ENCODE measurements at places on chromosomes 4 and X.

DNA sequence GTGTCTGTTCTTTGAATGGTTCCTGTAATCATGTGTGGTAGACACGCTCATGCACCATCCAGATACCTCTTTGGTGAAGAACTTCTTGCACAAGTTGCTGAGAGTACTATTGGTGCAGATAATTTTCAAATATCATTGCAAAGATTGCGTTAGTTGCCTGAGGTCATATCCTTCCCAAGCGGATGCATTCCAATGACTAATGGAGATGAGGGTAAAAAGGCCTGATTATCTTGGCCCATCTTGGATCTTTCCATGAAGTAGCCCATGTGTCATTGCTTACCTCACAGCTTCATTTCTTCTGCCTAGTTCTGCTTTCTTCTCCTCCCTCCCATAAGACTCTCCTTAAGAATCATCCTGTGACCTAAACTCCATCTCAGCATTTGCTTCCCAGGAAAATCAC, 384.9 kb upstream of the CNKSR2 start:
- no peak for DNase-seq

DNA sequence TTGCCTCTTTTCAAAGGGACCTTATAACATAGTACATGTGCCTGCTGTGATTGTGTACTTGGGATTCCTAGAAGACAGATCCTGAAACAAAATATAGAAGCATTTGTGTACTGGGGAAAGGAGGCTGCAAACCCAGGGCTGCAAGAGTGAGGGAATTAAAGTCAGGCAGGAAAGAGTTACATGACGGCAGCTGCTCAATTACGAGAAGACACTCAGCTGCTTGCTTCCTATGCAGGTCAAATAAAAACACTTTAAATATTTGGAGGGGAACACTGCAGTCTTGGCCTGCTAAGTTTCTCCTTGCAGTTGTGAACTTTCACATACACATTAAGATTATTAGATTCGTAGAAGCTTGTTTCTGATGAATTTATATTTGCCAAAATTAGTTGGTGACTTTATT, 191.9 kb upstream of the CXCL13 start:
- DNase-seq, result no peak

- DNase-seq, result no peak
Measured at GRCh38 chr4:153639833-153640802, 44.0 kb upstream of the TLR2 start.

DNA sequence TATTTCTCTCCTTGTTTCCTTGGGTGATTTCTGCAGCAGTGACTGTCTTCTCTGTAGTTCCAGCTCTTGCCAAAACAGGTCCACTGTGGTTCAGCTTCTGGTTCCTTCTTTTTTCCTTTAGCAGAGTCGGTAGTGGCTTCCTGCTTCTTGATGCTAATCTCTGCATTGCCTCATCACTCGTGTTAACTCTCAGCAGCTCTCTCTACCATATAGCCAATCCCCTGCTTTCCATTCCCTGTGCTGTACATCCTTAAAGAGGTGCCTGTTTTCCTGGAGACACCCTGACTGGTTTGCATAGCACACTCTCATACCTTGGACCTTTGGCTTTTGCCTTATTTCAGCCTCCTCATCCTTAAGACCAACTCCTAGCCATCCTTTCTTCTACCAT, 191.2 kb upstream of the LNX1 start:
- no peak for DNase-seq

GRCh38 chr4:1870328-1870577, 940 bp upstream of the NSD2 start:
- peak; percentile 78 for DNase-seq

DNA sequence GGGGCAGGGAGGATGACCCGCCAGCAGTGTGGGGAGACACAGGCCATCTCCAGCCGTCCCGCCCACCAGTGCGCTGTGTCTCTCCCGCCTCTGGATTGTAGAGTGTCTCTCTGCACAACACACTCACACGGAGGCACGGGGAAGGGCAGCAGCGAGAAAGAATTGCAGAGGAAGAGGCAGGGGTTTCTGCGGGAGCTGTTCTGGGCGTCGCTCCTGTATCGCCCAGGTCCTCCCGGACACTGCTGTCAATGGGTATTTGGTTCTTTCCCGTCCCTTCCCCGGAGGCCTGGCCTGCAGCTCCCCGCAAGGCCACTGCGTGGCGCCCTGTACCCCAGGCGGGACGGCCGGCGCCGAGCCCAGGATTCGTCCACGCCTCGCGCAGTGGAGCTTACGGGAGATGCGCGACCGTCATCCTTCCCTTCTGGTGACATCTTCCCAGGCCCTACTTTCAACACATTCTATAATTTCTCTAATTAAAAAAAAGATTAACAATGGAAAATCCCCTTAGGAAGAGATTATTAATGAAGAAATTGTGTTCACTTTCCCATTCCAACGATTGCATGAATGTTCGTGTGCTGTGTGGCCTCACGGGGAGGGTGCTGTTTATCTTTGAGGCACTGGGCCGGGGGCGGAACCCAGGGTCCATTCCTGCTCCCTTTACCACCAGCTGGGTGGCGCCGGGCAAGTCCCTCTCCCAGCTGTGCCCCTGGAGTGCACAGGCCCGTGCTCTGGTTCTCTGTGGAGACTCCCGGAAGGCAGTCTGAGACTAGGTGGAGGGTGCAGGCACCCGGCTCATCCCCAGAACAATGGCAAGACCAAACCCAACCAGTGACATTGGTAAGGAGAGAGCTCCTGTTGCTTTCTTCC, 95.7 kb downstream of the CPZ start:
- DNase-seq, result no peak

- DNase-seq, result no peak
Measured at GRCh38 chrX:129808158-129808828, 28.5 kb downstream of the SASH3 start.

- no peak for DNase-seq
Measured at GRCh38 chr4:158860856-158861255, 92.0 kb downstream of the FNIP2 start.

DNA sequence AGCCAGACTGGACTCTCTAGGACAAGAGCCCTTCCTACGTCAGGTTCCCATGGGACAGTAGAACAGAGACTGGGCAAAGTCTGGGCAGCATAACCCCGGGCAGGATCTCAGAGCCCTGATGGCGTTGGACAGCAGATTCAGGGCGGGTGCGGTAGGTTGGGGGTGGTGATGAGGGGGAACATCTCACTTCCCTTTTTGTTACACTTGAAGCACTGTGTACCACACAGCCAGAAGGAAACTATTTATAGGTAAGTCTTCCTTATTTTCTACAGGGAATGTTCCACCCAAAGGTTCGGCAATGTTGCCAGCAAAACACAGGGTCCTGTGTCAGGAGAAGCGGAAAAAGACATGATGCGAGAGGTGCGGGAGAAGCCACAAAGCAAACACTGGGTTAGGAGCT, 54.3 kb downstream of the TSC22D3 start:
- no peak for DNase-seq

DNA sequence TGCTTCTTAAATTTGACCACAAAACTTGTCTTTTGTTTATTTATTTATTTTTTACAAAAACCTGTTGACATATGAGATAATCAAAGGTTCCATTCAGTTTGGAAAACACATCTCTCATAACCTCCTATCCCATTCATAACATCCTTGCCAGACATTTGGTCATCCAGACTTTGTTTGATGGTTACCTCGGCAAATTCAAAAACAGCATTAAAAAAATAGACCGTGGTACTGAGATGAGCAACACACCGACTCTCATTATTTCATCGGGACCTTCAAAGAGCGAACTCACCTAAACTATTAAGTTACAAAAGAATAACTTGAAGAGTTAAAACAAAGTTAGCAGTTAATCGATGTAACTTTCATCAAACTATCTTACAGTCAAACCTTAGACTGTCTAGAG, 85.8 kb upstream of the RPS6KA3 start:
- DNase-seq, result no peak

DNA sequence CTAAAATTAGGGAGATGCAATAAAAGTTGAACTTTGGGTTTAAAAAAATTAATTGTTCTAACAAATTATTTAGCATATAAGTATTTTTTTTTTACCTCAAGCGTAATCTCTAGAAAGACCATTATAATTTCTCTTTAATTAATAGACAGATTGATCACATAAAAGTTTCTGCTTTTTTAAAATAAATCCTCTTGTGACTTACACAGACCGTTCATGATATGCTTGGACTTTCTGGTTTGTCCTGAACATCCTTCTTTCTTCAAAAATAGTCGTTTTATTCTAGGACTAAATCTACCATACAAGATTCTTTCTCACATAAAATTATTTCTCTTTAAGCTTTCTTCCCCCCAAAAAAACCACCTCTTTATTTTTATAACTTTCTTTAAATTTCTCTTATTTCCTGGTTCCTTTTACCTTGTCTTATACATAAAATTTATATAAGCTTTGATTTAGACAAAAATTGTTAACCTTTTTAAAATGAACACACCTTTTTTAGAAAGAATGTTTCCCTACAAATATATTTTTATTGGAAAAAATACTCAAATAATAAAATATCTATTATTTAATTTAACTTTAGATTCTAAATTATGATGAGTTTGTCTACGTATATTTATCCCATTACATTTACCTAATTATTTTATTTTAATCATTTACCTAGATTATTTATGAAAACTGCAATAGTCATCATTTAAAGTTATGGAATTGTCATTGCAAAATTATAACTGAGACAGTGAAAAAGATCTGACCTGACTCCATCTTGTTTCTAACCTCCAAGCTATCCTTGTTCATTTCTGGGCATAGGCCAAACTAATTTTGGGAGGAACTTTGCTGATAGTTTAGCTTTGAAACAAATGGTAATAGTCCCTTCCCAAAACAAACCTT, 37.6 kb downstream of the PGRMC2 start:
- no peak for DNase-seq

DNA sequence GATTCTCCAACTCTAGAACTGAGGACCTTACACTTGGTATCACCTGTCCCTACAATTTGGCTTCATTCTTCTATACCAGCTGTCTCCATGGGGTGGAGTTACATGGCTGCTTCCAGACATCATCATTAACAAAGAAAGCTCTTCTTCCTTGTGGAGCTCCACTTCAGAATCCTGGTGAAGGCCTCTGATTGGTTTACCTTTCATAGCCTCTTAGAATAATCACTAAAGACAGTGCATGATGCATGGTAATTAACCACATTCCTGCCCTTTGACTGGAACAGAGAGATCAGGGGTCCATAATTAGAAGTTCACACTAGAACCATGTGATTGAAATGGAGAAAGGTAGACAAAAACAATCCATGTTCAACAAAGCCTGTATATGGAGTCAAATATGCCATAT, 112.6 kb upstream of the ZNF827 start:
- no peak for DNase-seq

- no peak for DNase-seq
Measured at GRCh38 chr4:113114884-113115283, 65.4 kb downstream of the ANK2 start.

- no peak for DNase-seq
Measured at GRCh38 chr4:25346913-25347312, 30.1 kb upstream of the ANAPC4 start.

- no peak for DNase-seq
Measured at GRCh38 chr4:56611501-56611900, 69.6 kb downstream of the HOPX start.

DNA sequence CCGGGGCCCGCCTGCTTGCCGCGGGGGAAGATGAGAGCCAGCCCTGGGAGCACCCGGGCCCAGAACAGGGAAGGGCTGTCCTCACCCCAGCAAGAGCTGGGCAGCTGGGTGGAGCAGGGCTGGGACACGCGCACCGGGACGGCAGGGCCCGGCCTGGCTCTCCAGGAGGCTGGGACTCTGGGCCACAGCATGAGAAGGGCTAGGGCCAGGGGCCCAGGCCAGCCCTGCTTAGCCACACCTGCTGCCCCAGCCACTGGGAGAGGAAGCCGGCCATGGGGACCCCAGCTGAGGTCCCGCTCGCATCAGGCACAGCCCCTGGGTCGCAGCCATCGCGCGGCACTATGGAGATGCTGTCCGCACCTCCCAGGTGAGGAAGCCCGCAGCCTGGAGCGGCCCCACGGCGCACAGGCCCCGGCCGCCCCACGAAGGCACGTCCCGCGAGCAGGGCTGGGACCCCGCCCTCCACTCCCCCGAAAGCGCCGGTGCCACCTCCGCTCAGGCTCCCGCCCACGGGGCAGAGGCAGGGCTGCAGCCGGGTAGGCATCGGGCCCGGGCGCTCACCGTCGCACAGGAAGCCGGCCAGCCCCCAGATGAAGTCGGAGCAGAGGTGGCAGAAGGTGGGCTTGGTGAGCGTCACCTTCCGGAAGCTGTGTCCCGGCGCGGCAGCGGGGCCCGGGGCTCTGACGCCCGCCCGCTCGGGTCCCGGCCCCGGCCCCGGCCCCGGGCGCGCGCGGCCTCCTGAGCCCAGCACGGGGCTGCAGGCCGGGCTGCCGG, 531 bp downstream of the DGKQ start:
- peak; percentile 35 for DNase-seq

DNA sequence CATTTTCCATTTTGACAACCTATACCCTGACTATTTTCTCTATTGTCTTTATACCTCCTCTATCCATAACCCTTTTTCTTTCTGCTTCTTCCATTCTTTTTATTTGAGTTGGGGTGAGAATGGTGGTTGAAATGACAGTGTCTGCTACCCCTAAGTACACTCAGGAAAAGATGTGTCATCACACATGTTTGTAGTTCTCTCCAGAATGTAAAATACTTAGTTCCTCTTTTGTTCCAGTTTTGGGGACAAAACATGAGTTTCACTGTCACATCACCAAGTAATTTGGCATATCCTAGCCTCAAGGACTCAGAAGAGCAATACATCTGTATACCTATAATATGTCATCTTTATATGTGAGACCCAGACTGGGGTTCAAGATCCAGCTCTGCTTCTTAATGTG, 90.3 kb downstream of the COMMD8 start:
- no peak for DNase-seq

All from activated CD4-positive, CD25-positive, alpha-beta regulatory T cell (primary cell).